ENCODE measurements at places on chromosomes 11 and 22. TPM values are rescaled to one million over a fixed set of nuclear protein-coding genes. Genes with fewer than 3 reads are reported as not detected.

DNA sequence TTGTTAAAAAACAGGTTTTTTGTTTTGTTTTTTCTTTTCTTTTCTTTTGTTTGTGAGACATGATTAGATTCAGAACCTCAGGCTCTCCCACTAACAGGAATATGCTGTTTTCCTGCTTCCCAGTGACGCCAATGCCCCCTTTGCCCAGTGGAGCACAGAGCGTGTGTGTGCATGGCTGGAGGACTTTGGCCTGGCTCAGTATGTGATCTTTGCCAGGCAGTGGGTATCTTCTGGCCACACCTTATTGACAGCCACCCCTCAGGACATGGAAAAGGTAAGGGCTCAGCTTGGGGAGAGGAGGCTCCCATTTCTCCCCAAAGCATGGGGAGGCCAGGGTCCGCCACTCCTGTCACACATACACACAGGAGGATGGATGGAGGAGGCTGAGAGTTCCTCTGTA lies 25.0 kb downstream of the CYB5R2 start:
- H3K27me3 ChIP-seq = no peaks in the 10 kb centered on the region
- no peak for DNase-seq
- H3K27ac ChIP-seq = no peak overlapping the region
- no peak overlapping the region for H3K4me3 ChIP-seq
- no peaks in the 10 kb centered on the region for H3K4me1 ChIP-seq

The ART1 gene
- not detected for total RNA-seq

The BARX2 gene
- 13.5 TPM for total RNA-seq

DNA sequence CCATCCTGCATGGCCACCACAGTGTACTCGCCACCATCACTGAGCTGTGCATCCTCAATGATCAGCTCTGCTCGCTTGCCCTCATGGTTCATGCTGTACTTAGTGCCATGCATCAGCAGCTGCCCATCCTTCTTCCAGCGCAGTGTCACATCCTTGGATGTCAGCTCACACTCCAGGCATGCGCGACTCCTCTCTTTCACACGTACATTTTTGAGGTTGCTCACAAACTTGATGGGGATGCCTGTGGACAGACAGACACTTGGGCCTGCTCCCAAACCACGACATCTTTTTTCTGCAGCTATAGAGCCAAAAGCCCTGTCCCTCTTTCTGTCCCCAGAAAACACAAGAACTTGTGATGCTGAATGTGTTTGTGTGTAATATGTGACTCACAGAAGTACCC lies 10.5 kb downstream of the IGSF22 start:
- no peaks in the 10 kb centered on the region for H3K4me1 ChIP-seq
- H3K27ac ChIP-seq = no peak overlapping the region
- H3K4me3 ChIP-seq = no peak overlapping the region
- H3K36me3 ChIP-seq = no peaks in the 10 kb centered on the region
- DNase-seq = no peak

The TMEM151A gene
- total RNA-seq = not detected

- no peak for DNase-seq
- no peak overlapping the region for H3K4me3 ChIP-seq
- no peaks in the 10 kb centered on the region for H3K27me3 ChIP-seq
- no peaks in the 10 kb centered on the region for H3K36me3 ChIP-seq
- no peaks in the 10 kb centered on the region for H3K4me1 ChIP-seq
Measured at GRCh38 chr11:128260398-128260797, 327.0 kb downstream of the ETS1 start.

- DNase-seq = no peak
- no peak overlapping the region for H3K27ac ChIP-seq
- H3K36me3 ChIP-seq = no peaks in the 10 kb centered on the region
- no peak overlapping the region for H3K4me3 ChIP-seq
- H3K4me1 ChIP-seq = no peaks in the 10 kb centered on the region
Measured at GRCh38 chr22:24118689-24119384, 62.5 kb upstream of the SUSD2 start.

DNA sequence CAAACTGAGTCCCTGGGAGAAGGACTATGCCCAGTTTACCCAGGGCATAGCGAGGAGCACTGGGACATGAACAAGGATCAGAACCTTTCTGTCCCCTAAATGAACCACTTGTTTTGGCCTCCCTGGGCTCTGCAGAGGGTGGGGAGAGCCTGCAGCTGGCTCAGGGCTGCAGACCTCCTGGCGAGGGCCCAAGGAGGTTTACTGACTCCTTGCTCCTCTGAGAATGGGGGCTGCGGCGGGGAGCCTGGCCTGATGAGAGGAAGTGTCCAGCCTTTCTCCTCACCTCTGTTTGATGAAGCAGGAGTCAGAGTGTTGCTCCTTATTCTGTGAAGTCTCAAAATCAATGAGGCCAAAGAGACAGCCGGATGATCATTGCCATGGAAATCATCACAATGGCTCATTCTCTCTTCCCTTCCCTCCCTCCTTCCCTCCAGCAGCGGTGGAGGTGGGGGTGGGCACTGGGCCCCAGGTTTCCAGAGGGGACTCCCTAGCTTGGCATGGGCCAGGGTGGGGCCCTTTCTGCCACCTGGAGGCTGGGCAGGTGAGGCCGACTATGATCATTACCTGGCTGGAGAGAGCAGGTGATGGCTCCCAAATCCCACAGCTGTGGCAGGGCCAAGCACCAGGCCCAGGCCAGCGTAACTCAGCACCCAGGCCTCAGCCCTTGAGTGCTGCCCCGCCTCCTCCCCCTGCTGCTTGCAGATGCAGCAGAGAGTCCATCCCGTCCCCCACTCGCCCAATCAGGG lies 169.7 kb downstream of the CEP164 start:
- H3K4me1 ChIP-seq = no peaks in the 10 kb centered on the region
- H3K4me3 ChIP-seq = no peak overlapping the region
- H3K27me3 ChIP-seq = no peaks in the 10 kb centered on the region
- H3K36me3 ChIP-seq = no peaks in the 10 kb centered on the region
- DNase-seq = no peak

The OR10D3 gene
- not detected for total RNA-seq

The IGLL1 gene
- not detected for total RNA-seq

DNA sequence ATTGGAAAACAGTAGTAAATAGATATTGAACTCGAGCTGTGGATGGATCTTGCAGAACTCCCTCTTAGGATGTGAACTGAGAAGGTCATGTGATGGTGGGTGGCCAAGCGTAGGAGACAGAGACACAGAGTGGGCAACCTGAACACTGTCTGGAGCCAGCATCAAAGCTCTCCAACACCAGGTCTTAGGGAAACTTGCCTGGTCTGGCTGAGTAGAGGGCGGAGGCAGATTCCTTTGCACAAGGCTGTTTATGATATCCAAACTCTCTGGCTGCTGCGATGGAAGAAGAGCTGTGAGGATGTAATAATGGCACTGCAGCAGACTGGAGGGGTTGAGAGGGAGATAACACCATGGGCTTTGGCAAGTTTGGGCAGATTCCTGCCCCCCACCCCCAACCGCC lies 10.1 kb downstream of the NAV2 start:
- no peaks in the 10 kb centered on the region for H3K27me3 ChIP-seq
- no peak overlapping the region for H3K27ac ChIP-seq
- H3K4me1 ChIP-seq = peaks cover 3% of the 10 kb centered on the region
- H3K4me3 ChIP-seq = no peak overlapping the region
- no peak for DNase-seq

DNA sequence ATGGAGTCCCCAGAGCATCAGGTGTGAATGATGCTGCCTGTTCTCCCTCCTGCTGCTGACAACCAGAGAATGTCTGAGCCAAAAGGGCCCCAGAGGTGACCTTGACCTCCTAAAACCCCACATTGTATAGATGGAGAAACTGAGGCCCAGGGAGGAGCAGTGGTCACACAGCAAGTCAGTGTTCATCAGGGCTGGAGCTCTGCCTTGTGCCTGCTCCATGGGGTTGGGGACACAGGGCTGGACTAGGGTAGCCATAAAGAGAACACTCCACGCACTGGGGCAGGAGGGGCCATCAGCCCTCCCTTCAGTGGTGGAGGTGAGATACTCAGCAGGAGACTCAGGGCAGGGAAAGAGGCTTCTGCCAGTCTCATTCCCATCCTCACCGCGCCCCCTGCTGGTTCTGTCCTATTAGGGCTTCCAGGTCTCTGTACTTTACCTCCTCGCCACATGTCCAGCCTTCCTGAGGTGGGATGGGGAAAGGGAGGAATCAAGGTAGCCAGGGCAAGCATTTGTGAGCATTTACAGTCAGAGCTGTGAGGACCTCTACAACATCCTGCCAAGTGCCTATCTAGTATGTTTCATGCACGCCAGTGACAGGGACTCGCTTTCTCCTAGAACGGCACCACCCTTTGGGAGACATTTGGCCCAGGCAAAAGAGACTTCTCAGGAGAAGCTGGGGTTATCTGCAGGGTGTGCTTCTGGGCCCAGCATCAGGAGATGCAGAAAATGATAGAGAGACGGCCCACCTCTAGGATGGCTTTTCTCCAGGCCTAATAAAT lies 43.2 kb downstream of the NEU3 start:
- H3K4me1 ChIP-seq = no peaks in the 10 kb centered on the region
- no peaks in the 10 kb centered on the region for H3K36me3 ChIP-seq
- H3K27ac ChIP-seq = no peak overlapping the region
- no peaks in the 10 kb centered on the region for H3K27me3 ChIP-seq

DNA sequence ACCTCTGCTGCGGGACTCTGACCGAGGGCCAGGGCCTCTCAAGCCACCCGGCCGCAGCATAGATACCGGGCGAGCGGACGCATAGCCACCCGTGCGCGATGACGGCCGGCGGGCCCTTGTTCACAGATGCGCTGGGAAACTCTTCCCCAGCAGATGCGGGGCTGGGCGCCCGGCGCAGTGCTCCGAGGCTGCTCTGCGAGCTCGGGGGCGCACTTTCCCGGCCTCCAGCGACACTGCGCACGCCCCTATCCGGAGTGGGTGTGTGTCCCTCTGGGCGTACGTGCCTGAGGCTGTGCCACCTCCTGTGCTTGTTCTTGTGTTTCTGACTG lies 104.7 kb upstream of the E2F8 start:
- no peak overlapping the region for H3K27ac ChIP-seq
- peak overlapping the region; percentile 26 for H3K4me3 ChIP-seq
- no peaks in the 10 kb centered on the region for H3K4me1 ChIP-seq
- no peaks in the 10 kb centered on the region for H3K27me3 ChIP-seq

GRCh38 chr22:38163844-38164550 lies 17.6 kb downstream of the PLA2G6 start:
- H3K4me3 ChIP-seq = no peak overlapping the region
- no peaks in the 10 kb centered on the region for H3K36me3 ChIP-seq
- no peaks in the 10 kb centered on the region for H3K4me1 ChIP-seq

GRCh38 chr22:50612528-50613221 lies 12.1 kb downstream of the MAPK8IP2 start:
- H3K27ac ChIP-seq = peak overlapping the region; percentile 62
- H3K4me3 ChIP-seq = no peak overlapping the region
- no peaks in the 10 kb centered on the region for H3K27me3 ChIP-seq

The KRTAP5-10 gene
- not detected for total RNA-seq

The JAM3 gene
- 9.0 TPM for total RNA-seq

- H3K36me3 ChIP-seq = no peaks in the 10 kb centered on the region
- no peak overlapping the region for H3K27ac ChIP-seq
- no peak overlapping the region for H3K4me3 ChIP-seq
- H3K27me3 ChIP-seq = no peaks in the 10 kb centered on the region
- DNase-seq = no peak
- no peaks in the 10 kb centered on the region for H3K4me1 ChIP-seq
Measured at GRCh38 chr11:94751786-94752185, 16.4 kb upstream of the AMOTL1 start.

DNA sequence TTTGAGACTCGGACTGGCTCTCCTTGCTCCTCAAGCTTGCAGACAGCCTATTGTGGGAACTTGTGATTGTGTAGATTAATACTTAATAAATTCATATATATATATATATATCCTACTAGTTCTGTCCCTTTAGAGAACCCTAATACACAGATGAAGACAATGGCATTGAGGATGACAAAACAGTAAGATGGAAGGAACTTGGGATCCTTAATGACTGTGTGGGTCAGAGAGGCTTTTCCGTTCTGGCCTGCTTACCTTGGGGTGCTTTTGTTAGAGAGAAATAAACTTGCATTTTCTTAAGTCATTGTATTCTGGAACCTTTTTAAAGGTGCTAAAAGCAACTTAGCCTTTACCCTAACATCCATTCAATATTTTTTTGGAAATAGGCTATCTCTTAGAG lies 49.6 kb upstream of the RRAS2 start:
- no peaks in the 10 kb centered on the region for H3K4me1 ChIP-seq
- no peak overlapping the region for H3K4me3 ChIP-seq
- no peak overlapping the region for H3K27ac ChIP-seq
- DNase-seq = no peak
- no peaks in the 10 kb centered on the region for H3K36me3 ChIP-seq

The TMEM126A gene
- total RNA-seq = not detected

The RAD9A gene
- total RNA-seq = 71.8 TPM

The IL10RA gene
- total RNA-seq = 50.3 TPM

The MS4A4A gene
- total RNA-seq = 2.8 TPM

The CATSPERZ gene
- total RNA-seq = not detected

GRCh38 chr11:128453444-128454336 lies 133.7 kb downstream of the ETS1 start:
- no peaks in the 10 kb centered on the region for H3K27me3 ChIP-seq
- peaks cover 10% of the 10 kb centered on the region for H3K36me3 ChIP-seq
- no peak overlapping the region for H3K27ac ChIP-seq
- H3K4me3 ChIP-seq = no peak overlapping the region
- peak; percentile 61 for DNase-seq

GRCh38 chr11:11579012-11579988 lies 42.5 kb downstream of the GALNT18 start:
- no peak for DNase-seq
- H3K27ac ChIP-seq = no peak overlapping the region
- H3K4me3 ChIP-seq = no peak overlapping the region
- H3K27me3 ChIP-seq = no peaks in the 10 kb centered on the region
- no peaks in the 10 kb centered on the region for H3K4me1 ChIP-seq

DNA sequence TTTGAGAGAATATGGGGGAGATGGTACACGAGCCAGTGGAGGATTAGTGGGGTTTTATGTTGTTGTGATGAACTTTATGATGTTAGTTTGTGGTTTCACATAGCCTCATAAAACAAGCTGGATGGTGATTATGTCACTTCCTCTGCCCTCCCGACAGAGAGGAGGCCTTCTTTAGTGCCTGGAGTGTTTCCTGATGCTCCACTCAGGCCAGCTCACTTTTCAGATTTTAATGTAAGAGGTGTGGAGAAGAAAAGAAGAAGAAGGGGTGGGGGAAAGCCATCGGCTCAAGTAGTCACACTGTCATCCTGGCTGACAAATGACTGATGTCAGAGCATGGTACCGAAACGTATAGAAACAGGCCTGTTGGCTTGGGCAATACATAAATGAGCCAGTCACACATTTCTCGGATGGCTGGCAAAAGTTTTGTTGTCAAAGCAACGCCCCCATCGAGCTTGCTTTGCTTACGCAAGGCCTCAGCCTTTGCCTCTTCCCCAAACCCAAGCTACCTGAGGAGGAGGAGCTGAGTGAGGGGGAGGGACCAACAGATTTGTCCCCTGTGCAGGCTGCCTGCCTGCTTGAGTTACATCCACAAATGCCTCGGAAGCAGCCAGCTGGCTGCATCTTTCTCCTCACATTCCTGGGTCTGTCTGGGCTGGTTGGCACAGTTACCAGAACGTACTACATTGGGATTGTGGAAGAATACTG lies at the start of gene HEPHL1:
Gene HEPHL1 (plus strand): TSS at position 578 of the 705 bp plus-strand sequence. CDS start 15 bp downstream, at position 593.
- H3K4me1 ChIP-seq = no peaks in the 10 kb centered on the region
- no peaks in the 10 kb centered on the region for H3K36me3 ChIP-seq
- no peak within 1 kb of the TSS for H3K4me3 ChIP-seq
- H3K27me3 ChIP-seq = no peaks in the 10 kb centered on the region
